ENCODE measurements at places on chromosomes 16 and 17.
A peak's percentile ranks its signal among the peaks of the same experiment; 100 is the strongest.

GRCh38 chr16:79264237-79265109 lies 336.1 kb downstream of the MAF start:
- no peak for DNase-seq

- no peak for DNase-seq
These were observed 49.4 kb upstream of the GSE1 start for GRCh38 chr16:85563515-85564276.

GRCh38 chr17:75487351-75488070 lies 27.8 kb downstream of the CASKIN2 start:
- no peak for DNase-seq

- no peak for DNase-seq
These were observed 1.4 kb downstream of the THUMPD1 start for GRCh38 chr16:20740007-20740883.

DNA sequence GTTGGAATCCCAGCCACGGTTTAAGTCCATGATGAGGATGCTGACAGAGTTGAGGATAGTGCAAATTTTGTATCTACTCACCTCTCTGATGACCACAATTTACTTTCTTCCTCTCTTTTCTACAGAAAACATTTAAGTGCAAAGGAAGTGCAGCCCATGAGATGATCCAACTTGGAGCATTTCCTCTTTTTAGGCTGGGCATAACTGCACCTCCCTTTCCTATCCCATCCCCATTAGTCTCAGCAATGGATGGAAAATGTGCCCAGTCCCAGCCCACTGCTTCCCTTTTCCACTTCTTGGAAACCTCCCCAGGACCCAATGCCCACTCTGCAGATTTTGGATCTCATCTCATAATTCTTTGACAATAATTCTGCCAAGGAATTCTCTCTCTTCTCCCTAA lies 16.6 kb upstream of the CCL8 start:
- no peak for DNase-seq

- no peak for DNase-seq
These were observed 39.4 kb downstream of the LITAF start for GRCh38 chr16:11547118-11547916.

DNA sequence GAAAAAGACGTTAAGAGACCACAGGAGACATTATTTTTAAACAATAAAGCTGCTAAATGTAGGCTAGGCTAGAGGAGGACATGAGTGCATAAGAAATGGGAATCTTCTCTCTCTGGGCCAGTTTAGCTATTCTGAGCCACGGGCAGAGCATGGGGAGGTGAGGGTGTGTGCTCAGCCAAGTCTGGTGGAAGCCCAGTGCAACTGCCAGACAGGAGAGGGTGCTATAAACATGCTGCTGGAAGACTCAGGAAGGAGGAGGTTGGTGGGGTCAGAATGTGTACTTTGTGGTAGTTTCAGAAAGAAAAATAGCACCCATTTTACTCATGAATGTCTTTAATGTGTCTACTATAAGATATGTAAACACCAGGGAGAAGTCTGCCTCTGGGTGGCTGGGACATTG lies 5.9 kb upstream of the SDK2 start:
- DNase-seq = no peak

GRCh38 chr17:74569020-74570003 lies 2.0 kb upstream of the CD300H start:
- no peak for DNase-seq

DNA sequence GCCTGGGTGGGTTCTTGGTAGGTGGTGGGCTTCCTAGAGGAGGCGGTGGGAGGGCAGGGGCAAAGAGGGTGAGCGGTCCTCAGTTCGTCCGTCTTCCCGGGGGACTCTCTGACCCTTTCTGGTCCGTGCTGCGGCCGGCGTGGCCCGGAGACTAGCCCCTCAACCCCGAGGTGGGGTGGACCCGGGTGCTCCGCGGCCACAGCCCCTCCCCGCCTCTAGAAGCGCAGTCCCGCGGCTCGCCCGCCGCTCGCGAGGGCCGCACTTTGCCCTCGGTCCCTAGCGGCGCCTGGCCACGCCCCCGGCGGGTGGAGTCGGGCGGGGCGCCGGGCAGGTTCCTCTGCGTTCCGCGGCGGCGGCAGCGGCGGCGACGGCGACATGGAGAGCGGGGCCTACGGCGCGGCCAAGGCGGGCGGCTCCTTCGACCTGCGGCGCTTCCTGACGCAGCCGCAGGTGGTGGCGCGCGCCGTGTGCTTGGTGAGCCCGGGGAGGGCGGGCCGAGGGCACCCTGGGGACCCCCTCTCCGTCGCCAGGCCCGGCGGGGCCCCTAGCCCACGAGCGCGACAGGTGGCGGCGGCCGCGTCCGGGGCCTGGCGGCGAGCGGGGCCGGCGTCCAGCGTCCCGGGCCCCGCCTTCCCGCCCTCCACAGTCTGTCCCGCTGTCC lies at the start of gene SYNGR2:
SYNGR2 (plus strand) TSS at position 340 of the 661 bp plus-strand sequence; CDS start at position 376, 36 bp downstream.
- peak; percentile 100 for DNase-seq

DNA sequence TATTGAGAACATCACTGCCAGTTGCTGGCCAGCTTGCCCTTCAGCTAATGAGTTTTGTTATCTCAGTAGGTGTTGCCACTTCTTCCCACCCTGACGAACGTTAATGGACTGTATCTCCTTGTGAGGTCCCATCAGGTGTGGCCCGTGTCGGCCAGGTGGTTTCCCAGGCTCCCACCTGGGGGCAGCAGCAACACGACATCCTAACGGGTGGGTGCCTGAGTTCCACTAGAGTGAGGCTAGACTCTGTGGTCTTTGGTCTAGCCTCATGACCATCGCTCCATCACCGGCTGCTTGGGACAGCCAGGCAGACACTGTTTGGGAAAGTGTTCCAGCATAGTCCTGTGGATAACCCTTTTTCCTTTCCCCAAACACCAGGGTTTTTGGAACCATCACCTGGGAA lies 45.6 kb upstream of the LCMT1 start:
- DNase-seq = peak; percentile 47

DNA sequence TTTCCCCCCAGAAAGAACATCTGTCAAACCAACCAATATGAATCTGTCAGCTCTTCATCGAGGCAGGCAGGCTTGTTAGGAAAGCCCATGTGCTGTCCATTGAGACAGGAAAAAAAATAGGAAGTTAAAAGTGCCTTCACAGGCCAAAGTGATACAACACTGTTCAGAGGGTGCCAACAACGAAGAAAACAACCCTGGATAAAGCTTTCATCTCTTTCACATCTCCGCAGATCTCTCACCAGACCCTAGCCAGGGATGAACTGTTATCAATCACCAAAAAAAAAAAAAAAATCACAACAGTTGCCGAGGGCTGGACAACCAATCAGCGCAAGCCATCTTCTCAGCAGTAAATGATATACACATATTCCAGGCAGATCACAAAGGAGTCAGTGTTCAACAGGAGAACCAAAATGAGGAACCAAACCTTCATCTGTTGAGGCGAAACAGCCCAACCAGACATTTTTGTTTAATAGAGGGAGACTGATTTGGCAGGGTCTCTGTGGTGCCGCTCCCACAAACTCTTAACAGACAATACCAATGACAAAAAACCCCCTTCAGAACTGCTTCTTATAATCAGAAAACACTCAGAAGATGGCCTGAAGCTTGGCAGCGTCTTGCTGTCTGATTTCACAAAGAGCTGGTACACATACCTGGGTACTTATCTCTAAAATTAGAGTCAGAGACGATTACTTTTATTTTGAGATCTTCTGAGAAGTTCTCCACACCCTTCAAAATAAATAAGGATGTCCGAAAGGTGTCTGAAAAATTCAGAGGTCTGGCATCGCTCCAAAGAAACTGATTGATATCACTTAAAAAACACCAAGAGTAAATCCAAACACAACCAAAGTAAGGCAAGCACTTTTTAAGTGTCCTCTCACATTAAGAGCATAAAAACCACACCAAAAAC lies 1.8 kb downstream of the MAP3K14 start:
- DNase-seq = no peak

DNA sequence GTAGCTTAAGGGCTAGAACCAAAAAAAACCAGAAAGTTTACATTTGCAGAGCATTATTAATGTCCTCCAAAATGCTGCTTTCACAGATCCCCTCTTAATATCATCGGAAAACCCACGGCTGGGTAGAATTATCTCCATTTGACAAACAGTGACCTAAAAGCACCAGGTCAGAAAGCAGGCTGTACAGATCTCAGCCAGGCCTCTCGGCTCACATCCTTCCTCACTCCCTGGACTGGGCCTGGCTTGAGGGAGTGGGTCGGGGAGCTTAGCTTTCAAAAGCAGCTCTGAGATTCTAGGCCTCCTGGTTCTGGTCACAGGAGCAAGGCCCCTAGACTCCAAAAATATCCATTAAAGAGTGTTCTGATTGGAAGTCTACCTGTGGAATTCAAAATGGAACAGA lies 9.1 kb upstream of the SLC12A3 start:
- no peak for DNase-seq

DNA sequence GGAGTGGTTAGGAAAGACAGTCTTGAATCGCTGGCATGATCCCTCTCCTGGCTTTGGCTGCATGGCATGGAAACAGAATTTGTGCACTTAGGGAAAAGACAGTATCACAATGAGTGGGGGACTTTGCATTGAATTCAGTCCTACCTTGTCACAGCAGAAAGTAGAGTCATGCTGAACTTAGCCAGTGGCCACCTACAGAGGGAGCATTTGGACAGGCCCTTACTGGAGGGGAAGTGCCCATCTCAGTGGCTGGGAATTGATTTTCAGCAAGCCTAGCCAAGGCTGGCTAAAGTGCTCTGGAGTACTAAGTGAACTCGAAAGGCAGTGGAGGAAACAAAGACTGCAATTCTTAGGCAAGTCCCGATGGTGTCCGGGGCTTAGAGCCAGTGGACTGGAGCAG lies 364.3 kb upstream of the TOM1L1 start:
- DNase-seq = no peak

GRCh38 chr16:14240219-14240843 lies 169.2 kb downstream of the MRTFB start:
- DNase-seq = no peak

DNA sequence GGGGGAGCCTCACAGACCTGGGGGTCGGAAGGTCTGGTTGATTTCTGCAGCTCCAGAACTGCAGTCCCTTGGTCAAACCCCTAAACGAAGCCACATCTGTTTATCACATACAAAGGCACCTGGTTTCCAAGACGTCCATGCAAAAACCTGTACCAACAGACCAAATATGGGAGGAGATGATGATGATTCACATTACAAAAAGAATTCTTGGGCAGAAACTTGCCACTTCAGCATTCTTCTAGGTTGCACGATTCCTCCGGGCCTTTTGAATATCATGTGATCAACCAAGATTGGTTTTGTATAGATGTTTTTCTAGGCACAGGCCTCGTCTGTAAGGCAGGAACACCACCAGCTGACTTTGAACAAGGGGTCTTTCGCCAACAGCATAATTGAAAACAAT lies 466.3 kb downstream of the SOX9 start:
- DNase-seq = no peak

DNA sequence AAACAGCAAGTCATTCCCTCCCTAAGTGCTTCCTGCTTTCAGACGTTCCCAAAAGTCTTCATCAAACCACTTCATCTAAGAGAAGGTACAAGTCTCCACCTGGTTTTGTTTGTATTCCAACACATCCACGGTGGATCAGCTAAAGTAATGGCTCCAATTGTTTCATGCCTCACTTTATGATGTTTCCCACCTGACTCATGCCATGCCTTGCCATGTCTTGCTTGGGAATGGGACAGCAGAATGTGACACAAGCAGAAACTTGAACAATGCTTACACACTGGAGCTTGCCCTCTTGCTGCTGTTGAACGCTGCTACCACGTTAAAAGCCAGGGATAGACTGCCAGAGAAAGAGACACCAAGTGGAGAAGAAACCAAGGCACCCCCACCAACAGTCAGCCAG lies 43.8 kb downstream of the MYH10 start:
- no peak for DNase-seq

DNA sequence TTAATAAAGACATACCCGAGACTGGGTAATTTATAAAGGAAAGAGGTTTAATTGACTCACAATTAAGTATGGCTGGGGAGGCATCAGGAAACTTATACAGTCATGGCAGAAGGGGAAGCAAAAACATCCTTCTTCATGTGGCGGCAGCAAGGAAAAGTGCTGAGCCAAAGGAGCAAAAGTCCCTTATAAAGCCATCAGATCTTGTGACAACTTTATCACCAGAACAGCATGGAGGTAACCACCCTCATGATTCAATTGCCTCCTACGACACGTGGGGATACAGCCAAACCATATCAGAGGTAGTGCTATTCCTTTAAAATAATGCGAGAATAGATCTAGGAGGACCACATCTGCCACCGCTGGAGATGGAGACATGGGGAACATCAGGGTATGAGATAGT lies 9.0 kb downstream of the C16orf54 start:
- no peak for DNase-seq

GRCh38 chr17:81381632-81382577 lies 13.4 kb upstream of the BAHCC1 start:
- no peak for DNase-seq

GRCh38 chr16:3607161-3607560 lies 4.2 kb downstream of the SLX4 start:
- no peak for DNase-seq

DNA sequence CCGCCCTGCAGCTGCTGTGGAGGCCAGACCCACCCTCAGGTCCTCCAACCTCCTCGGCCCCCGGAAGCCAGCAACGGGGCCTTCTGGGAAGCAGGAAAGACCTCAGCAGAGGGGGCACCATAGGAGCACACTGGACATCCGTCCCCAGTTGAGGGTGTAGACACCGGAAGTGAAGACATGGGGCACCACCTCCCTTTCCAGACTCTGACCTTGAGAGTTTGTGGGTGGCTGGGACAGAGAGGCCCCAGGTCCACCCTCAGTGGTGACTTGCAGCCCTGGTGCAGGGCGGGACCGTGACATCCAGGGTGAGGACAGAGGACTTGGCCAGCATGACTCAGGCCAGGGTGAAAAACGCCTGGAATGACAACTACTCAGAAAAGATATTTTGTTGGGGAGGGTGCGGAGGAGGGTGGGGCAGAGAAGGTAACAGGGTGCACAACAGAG lies 19.9 kb downstream of the CEP295NL start:
- DNase-seq = no peak

DNA sequence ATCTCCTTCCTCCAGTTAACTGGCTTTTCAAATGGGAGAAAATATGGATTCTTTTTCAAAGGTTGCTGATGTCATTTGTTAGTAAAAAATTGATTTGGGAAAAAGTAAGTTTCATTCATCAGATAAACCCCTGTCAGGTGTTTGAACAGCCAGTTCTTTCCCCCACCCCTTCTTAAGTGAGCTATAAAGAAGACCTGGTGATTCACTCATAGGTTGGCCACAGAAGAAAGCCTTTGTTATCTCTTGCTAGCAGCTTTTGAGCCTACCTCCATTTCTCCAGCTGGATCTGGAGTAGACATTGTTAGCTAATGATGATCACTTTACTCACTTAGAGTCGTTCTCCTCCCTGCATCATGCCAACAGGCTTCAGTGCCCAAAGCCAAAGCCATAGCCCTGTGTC lies 63.0 kb downstream of the NLK start:
- no peak for DNase-seq
